ENCODE measurements at places on chromosomes 12 and 14. TPM values are rescaled to one million over a fixed set of nuclear protein-coding genes. Genes with fewer than 3 reads are reported as not detected.

- DNase-seq = no peak
These were observed 81.4 kb upstream of the NCOR2 start for GRCh38 chr12:124648710-124649384.

DNA sequence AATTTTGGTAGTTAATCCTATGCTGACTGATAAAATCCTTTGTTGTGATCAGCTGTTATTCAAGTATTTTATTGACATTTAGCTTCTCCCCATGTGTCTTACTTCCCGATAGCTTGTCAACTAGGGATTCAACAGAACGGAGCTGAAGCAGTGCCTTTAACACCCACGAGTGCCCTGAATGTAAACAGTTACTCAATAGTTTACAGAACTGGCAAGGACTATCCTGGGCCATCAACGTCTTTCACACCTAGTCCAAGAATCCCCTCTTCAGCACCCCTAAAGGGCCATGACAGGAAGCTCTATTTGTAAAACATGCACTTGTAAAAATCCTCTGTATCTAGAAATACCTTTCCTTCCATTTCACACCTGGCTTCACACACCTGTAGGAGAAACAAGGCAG, 45.3 kb downstream of the SETD3 start:
- DNase-seq = no peak

GRCh38 chr12:94718114-94718513, 67.8 kb upstream of the TMCC3 start:
- no peak for DNase-seq

The NELL2 gene
- 4.2 TPM for polyA plus RNA-seq

GRCh38 chr12:19038209-19038608, 91.3 kb upstream of the PLEKHA5 start:
- no peak for DNase-seq

GRCh38 chr12:76940671-76941445, 62.0 kb upstream of the CSRP2 start:
- DNase-seq = no peak

The SPTB gene
- polyA plus RNA-seq = 3.3 TPM

GRCh38 chr12:114918535-114919233, 234.7 kb upstream of the TBX3 start:
- DNase-seq = no peak

DNA sequence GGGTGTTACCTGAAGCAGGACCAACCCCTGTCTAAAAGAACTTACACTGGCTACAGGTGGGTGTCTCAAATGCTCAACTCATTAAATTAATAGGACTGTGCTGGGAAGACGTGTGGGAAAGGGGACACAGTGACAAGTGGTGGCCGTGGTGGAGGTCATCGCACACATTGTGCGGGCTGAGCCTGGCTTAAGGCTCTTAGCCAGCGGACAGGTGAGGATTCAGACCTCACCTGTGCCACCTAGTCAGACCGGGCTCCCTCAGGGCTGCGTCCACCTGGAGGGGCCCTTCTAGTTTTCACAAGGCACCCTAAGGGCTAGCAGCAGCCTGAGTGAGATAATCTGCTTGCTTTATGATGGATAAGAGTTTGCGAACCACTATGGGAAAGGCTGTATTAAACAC, 125.2 kb upstream of the FKBP4 start:
- no peak for DNase-seq

The PTPRB gene
- polyA plus RNA-seq = 5.3 TPM

GRCh38 chr12:38892087-38892786, 13.2 kb downstream of the CPNE8 start:
- DNase-seq = no peak

The RDH5 gene
- polyA plus RNA-seq = 9.8 TPM

- no peak for DNase-seq
These were observed 659.4 kb downstream of the BCL11B start for GRCh38 chr14:98612434-98613200.

The ASB2 gene
- 3.5 TPM for polyA plus RNA-seq

GRCh38 chr12:49763006-49763591, 21.7 kb downstream of the TMBIM6 start:
- DNase-seq = peak; percentile 83

The MORN3 gene
- polyA plus RNA-seq = 85.9 TPM

The TMEM116 gene
- polyA plus RNA-seq = 106 TPM

The SLC17A8 gene
- 0.28 TPM for polyA plus RNA-seq

DNA sequence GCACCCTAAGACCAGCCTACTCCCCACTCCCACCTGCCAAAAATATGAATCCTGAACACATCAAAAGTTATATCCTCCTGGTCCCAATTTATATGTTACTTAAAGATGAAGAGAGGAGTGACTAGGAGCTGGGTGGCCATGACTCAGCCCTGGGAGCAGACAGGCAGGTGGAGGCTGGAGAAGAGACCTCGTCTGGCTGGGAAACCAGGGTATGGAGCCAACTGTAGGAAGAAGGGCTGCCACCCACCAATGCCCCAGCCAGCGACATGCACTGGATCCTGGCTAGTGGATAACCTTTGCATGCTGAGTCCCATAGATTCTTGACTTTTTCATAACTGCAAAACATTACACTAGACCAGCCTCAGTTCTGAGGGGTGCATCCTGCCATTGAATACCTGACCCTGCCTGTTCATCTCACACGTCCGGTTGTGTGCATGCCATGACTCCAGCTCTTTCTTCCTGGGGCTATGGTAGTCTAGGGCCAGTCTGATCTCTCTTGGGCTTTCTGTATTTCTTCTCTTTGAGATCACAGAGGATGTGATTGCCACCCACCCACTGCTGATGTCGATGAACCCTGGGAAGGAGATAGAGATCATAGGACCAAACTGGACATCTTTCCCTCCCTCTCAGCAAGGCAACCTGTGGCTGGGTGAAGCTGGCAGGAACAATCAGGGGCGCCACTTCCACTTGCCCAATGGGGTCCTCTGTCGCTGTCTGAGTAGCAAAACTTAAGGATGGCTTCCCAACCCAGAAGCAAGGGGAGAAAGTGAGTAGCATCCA, 69.6 kb upstream of the DDX11 start:
- DNase-seq = no peak

The PARPBP gene
- polyA plus RNA-seq = 7.0 TPM

GRCh38 chr12:41287500-41288141, 99.5 kb downstream of the PDZRN4 start:
- DNase-seq = no peak

The AQP2 gene
- polyA plus RNA-seq = 1.1 TPM

DNA sequence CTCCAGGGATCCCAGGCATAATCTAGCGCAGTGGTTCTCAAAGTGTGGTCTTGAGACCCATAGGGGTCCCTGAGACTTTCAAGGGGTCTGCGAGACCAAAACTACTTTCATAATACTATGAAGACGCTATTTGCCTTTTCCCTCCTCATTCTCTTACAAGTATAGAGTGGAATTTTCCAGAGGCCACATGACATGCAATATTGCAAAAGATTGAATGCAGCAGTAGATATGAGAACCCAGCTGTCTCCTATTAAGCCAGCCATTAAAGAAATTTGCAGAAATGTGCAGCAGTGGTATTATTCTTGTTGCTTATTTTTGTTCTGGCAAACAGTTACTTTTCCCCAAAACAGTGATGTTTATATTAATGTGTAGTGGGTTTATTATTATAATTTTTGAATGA, 62.8 kb downstream of the VWF start:
- no peak for DNase-seq

The AREL1 gene
- 47.7 TPM for polyA plus RNA-seq

The PMCH gene
- not detected for polyA plus RNA-seq

DNA sequence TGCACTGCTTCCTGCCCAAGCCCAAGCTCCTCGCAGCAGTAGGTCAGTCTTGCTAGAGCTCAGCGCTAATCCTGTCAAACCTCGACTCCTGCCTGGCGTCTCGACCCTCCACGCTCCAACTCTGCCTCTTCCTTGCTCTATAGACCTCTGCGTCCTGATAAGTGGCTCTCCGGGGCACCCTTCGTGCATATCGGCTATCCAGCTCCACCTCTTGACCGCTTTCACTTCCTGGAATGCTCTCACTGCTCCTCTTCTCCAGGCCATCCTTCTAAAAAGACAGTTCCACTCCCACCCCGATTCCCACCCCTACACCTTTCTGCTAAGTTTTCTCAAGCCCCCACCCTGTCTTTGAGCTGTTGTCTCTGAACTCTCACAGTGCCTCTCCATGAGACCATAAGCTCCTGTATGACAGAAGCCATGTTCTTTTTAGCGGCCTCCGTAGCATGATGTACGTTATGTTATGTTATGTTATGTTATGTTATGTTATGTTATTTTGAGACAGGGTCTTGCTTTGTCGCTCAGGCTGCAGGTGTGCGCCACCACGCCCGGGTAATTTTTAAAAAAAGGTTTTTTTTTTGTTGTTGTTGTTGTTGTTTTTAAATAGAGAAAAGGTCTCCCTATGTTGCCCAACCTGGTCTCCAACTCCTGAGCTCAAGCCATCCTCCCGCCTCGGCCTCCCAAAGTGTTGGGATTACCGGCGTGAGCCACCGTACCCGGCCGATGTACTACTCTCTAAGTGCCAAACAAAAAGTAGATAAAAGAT, 601 bp downstream of the COX14 start:
- DNase-seq = peak; percentile 53

The NOVA1 gene
- 15.5 TPM for polyA plus RNA-seq

DNA sequence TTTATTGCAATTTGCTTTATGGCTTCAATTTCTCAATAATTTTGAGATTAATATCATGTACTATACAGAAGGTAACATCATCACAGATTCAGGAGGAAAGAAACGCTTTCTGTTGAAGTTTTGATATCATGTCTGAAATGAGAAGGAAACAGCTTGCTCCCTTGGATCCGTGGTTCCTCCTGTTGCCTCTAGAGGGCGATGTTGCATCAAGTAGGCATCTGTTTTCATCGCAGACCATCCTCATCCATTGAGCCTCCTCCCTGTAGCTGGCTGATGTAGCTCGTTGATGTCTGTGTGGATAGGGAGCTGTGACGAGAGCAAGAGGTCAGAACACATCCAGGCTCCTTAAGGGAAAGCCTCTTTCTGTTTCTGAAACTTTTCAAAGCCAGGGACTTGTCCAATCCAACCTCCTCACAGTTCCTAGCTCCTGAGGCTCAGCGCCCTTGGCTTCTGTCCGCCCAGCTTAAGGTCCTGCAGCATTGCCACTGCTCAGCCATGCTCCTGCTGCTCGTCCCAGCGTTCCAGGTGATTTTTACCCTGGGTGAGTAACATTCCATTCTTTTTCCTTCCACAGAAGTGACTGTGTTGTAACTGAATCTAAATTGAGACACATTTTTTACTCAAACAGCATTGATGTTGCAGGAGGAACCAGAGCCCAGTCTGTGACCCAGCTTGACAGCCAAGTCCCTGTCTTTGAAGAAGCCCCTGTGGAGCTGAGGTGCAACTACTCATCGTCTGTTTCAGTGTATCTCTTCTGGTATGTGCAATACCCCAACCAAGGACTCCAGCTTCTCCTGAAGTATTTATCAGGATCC, 304.8 kb upstream of the OR4E1 start:
- peak; percentile 77 for DNase-seq

- no peak for DNase-seq
These were observed at the start of gene BEGAIN for GRCh38 chr14:100587086-100587762. BEGAIN (minus strand) TSS chr14:100587417; CDS start chr14:100587290, 127 bp downstream.

The ACRBP gene
- polyA plus RNA-seq = 715 TPM

DNA sequence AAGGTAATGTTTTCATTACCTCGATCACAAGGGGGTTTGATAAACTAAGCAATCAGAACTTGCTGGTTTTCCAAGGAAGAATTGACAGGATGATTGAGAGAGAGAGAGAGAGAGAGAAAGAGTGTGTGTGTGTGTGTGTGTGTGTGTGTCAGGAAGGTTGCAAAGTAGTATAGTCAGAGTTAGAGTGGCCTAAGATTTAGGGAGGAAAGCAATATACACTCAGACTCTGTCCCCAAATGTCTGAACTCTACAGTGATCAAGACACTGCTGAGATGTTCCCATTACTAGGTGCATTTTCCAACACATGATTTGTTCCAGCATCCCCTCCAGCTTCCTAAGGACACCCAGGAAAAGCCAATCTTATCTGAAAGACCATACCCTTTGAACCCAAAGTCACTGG, 1074.1 kb downstream of the BCL11B start:
- no peak for DNase-seq

The ARMH4 gene
- 13.5 TPM for polyA plus RNA-seq

GRCh38 chr14:22472935-22473854, 115.8 kb downstream of the DAD1 start:
- DNase-seq = peak; percentile 58

DNA sequence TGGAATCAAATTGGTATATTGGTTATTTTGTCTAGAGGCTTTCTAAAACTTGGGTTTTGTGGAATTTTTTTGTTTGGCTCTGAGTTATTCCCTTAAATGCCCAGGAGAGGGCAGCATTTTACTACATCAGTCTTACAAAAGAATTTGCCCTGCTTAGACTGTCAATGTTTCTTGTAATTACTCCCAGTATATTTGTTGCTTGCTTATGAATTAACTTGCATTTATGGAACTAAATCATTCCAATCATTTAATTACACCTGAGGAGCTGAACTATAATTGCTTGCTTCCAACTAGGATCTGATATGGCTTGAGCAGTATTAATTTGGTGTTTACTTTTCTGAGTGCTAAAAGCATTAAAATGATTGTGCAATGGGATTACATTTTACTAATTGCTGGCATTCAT, 48.7 kb downstream of the MIPOL1 start:
- no peak for DNase-seq

- no peak for DNase-seq
These were observed 178.2 kb downstream of the AKAP6 start for GRCh38 chr14:32507029-32507984.

DNA sequence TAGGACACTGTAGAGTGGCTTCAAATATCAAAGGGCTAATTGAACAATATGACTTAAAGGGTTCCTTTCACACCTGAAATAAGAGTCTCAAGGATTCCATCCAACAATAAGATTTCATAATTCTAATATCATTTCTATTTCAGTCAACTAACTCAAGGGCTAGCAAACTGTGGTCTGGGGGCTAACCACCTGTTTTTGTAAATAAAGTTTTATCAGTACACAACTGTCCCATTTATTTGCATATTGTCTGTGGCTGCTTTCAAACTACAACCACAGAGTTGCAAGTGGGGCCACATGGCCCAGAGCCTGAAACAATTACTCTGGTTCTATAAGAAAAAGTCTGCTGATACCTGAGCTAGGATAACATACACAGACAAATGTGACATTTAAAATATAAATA, 29.1 kb downstream of the MED13L start:
- no peak for DNase-seq
